Activated naive CD4-positive, alpha-beta T cell (primary cell): ENCODE measurements at places on chromosomes 3 and 15.

DNA sequence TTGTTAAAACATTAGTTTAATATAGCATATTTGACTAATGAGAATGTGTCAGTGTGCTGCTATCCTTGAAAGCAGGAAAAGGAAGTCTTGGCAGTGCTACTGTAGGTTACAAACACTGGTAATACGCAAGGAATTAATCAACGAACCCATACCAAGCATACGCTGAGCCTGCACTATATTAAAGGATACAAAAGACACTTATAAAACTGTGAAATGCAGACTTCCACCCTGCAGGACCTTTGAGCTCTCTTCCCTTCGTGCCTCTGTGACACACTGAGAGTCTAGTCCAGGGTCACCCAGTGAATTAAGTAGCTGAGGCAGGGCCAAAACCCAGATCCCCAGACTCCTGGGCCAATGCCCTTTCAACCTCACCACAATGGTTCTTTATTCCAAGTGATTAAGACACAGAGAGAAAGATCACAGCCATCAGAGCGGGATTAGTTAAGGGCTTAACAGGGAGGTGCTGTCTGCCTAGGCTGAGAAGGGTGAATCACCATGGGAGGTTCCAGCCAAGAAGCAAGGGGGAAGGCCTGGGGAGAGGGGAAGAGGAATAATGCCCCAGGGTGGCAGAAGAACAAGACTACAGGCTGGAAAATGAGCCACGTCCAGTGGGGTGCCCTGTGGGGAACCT lies 6.8 kb downstream of the ANXA2 start:
- DNase-seq: no peak

DNA sequence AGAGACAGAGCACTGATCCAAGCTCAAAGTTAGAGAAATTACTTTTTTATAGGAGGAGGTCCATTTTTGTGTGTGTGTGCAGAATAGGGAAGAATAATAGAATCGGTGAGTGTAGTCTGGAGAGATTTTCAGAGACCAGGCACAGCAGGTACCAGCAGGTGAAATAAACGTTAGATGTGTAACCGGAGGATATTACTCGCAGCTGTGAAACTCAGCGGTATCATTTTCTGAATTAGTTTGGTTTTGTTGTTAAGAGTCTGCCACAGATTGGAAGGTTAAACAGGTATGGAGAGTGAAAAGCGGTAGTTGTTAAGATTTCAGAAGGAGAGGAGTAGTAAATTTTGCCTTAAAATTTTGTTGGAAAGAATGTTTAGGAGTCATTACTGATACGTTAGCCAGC lies 69.9 kb downstream of the RGMA start:
- no peak for DNase-seq

GRCh38 chr3:71369701-71370391 lies 213.7 kb downstream of the FOXP1 start:
- no peak for DNase-seq

DNA sequence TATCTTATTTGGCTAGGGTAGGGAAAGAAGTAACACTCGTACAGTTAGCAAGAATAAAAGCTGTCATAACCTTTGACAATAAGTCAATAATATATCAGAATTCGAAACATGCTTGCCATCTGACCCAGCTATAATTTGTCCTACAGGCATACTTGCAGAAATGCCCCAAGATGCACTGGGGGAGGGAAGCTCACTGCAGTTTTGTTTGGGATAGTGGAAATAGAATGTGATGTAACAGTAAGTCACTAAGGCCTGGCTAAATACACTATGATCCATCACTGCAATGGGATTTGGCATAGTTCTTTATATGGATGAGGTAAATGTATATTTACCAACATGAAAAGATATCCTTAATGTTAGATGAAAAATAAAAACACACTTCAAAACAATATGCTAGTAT lies 25.5 kb upstream of the TMOD3 start:
- no peak for DNase-seq

DNA sequence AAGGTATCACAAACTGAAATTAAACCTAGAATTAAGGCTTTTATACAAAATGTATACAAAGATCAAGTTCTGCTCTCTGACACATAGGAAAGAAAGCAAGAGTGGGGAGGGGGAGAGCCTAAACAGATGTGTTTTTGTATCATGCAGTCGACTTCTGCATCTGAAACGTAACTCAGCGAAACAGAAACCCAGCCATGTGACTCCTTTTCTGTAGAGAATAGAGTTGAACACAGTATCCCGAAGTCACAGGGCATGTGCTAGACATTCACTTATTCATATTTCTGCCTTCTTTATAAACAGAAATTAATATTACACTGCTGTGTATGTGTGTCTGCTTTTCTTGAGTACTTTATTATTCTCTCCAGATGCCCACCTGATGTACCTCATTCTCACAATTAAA lies 121.0 kb downstream of the PDZRN3 start:
- DNase-seq: no peak

- no peak for DNase-seq
Observed at GRCh38 chr15:94704946-94705345, 473.6 kb downstream of the MCTP2 start.

- no peak for DNase-seq
Observed at GRCh38 chr15:38266247-38266986, 13.8 kb downstream of the SPRED1 start.

- DNase-seq: no peak
Observed at GRCh38 chr3:111362381-111363009, 179.5 kb upstream of the CD96 start.

- no peak for DNase-seq
Observed at GRCh38 chr15:22884344-22884743, 45.9 kb downstream of the NIPA2 start.

DNA sequence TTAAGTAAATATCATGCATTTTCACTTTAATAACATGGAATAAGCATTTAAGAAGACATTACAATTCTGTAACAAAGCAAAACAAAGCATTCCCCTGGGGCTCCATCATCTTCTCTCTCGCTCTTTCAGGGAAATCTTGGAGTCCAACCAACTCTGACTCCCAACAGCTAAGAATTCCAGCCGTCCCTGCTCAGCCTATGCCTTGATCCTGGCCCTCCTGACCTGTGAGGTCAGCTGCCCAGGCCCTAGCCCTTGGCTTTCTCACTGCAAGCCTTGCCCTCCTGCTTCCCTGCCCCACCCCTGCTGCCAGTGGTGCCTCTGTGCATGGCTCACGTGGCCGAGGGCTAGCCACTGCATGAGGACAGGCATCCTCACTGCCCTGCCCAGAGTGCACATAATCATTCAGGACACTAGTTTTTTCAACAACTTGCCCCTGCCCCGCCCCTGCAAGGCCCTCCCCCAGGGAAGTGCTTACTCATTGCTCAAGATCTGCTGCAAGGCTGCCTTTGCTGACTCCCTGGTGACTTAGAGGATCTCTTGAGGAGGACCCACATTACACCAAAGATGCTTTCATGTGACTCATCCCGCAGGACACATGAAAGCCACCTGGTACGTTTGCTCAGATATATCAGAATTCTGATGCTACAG lies 37.6 kb downstream of the MTMR10 start:
- DNase-seq: no peak

- DNase-seq: no peak
Observed at GRCh38 chr3:149638228-149639092, 19.4 kb downstream of the WWTR1 start.

- DNase-seq: no peak
Observed at GRCh38 chr3:64909757-64910467, 222.1 kb upstream of the ADAMTS9 start.

- DNase-seq: no peak
Observed at GRCh38 chr3:187974871-187975271, 179.1 kb upstream of the LPP start.
